Ascending aorta (tissue), 2 donors: ENCODE measurements at places on chromosomes 11 and 22.

DNA sequence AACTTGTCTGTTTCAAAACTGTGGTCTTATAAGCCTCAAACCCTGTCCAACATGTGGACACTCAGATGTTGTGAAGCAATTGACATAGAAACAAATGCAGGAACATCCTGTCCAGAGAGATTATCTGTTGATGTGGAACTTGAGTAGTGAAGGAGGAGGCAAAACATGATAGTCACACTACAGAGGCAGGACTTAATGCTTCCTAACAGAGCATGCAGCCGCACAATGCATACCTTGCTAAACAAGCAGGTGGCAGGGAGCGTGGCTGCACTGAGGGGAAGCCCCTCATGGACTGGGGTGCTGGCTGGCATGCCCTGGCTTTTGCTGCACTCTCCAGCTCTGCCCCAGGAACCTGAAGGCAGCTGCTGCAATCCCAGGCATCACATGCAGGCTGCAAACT lies 5.3 kb downstream of the C22orf39 start:
- peaks cover 39% of the 10 kb centered on the region for H3K36me3 ChIP-seq
- H3K27ac ChIP-seq, result no peak overlapping the region
- DNase-seq, result no peak

GRCh38 chr11:1140642-1141490 lies 16.9 kb upstream of the MUC5AC start:
- H3K36me3 ChIP-seq, result no peaks in the 10 kb centered on the region
- H3K27me3 ChIP-seq, result no peaks in the 10 kb centered on the region
- H3K27ac ChIP-seq, result no peak overlapping the region
- H3K4me3 ChIP-seq, result no peak overlapping the region
- DNase-seq, result no peak

GRCh38 chr11:119103793-119104192 lies 2.1 kb upstream of the DPAGT1 start:
- no peak overlapping the region for H3K4me3 ChIP-seq
- H3K4me1 ChIP-seq, result peaks cover 32% of the 10 kb centered on the region

GRCh38 chr22:48354096-48354495 lies 1473.6 kb downstream of the BRD1 start:
- no peak overlapping the region for H3K4me3 ChIP-seq
- H3K36me3 ChIP-seq, result no peaks in the 10 kb centered on the region
- DNase-seq, result no peak
- H3K27ac ChIP-seq, result no peak overlapping the region
- no peaks in the 10 kb centered on the region for H3K4me1 ChIP-seq

DNA sequence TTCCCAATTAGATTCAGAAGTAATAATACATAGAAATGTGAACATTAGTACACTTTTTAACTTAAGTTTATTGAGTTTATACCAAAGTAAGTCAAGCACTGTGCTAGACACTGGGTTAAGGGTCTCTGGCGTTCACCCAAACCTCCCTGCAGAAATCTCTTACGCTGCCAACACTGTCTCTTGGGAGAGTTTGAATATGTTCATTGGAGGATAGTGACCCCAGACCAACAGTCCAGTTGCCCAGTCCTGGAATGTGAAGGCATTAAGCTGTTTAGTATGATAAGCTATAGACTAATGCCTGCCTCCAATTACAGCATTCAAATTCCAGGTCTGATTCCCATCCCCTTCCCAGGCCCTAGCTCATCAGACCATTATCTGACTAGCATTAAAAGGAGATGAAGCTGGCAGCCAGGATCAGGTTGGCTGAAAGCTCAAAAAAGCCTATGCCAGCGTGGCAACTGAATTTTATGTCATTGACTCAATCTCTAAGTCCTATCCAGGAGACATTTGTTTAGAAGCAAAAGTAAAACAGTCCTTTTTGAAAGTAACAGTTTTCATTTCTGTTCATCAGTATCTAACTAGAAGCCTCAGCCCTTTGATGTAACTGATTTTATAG lies 77.8 kb downstream of the SFI1 start:
- no peak for DNase-seq
- H3K4me3 ChIP-seq, result no peak overlapping the region
- H3K4me1 ChIP-seq, result no peaks in the 10 kb centered on the region
- no peaks in the 10 kb centered on the region for H3K27me3 ChIP-seq
- peaks cover 17% of the 10 kb centered on the region for H3K36me3 ChIP-seq

- peak overlapping the region; percentile 78 for H3K27ac ChIP-seq
- H3K36me3 ChIP-seq, result no peaks in the 10 kb centered on the region
- H3K27me3 ChIP-seq, result no peaks in the 10 kb centered on the region
- H3K4me3 ChIP-seq, result peak overlapping the region; percentile 64
Measured at GRCh38 chr11:68870470-68870869, 28.8 kb upstream of the CPT1A start.

DNA sequence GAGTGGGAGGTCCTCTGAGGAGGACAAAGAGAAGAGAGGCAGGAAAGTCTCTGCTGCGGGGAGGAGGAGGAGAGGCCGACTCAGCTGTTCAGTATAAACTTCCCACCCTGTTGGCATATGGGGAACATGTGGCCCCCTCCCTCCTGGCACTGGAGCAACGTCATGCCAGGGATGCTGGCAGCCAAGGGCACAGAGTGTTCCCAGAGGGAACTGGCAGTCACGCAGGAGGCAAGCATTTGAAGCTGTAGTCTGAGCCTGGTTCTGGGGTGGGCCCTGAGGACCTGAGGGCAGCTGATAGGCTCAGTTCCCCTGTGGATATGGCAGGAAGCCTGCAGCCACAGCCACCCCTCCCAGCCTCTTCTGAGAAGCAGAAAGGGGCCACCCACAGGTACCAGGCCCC lies 67.1 kb upstream of the TSPAN18 start:
- H3K4me3 ChIP-seq, result no peak overlapping the region
- no peaks in the 10 kb centered on the region for H3K27me3 ChIP-seq

DNA sequence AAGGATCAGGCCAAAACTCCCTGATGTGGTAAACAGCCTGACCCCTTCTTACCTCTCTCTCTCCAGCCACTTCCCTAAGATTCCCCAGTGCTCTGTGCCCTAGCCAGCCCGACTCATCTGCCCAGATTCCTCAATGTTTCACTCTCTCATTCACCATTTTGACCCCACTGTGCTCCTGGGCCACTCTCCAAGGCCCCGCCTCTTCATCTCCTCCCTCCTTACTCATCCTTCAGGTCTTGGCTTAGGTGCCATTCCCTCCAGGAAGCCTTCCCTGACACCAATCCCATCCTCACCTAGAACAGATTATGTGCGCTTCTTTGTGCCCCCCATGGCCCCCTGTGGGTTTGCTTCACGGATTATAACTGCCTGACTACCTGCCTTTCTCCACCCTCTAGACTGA lies 13.2 kb downstream of the SLC43A3 start:
- H3K4me1 ChIP-seq, result no peaks in the 10 kb centered on the region
- H3K27me3 ChIP-seq, result no peaks in the 10 kb centered on the region
- H3K4me3 ChIP-seq, result no peak overlapping the region
- peaks cover 80% of the 10 kb centered on the region for H3K36me3 ChIP-seq
- no peak overlapping the region for H3K27ac ChIP-seq
- no peak for DNase-seq

- H3K27me3 ChIP-seq, result no peaks in the 10 kb centered on the region
- H3K4me1 ChIP-seq, result no peaks in the 10 kb centered on the region
- no peak overlapping the region for H3K27ac ChIP-seq
- no peak for DNase-seq
- no peaks in the 10 kb centered on the region for H3K36me3 ChIP-seq
Measured at GRCh38 chr11:128613300-128613995, 26.1 kb upstream of the ETS1 start.

- H3K36me3 ChIP-seq, result peaks cover 54% of the 10 kb centered on the region
- peaks cover 35% of the 10 kb centered on the region for H3K4me1 ChIP-seq
- no peak overlapping the region for H3K4me3 ChIP-seq
- no peaks in the 10 kb centered on the region for H3K27me3 ChIP-seq
- H3K27ac ChIP-seq, result peak overlapping the region; percentile 98
- no peak for DNase-seq
Measured at GRCh38 chr11:12239804-12240371, 129.5 kb downstream of the MICAL2 start.

DNA sequence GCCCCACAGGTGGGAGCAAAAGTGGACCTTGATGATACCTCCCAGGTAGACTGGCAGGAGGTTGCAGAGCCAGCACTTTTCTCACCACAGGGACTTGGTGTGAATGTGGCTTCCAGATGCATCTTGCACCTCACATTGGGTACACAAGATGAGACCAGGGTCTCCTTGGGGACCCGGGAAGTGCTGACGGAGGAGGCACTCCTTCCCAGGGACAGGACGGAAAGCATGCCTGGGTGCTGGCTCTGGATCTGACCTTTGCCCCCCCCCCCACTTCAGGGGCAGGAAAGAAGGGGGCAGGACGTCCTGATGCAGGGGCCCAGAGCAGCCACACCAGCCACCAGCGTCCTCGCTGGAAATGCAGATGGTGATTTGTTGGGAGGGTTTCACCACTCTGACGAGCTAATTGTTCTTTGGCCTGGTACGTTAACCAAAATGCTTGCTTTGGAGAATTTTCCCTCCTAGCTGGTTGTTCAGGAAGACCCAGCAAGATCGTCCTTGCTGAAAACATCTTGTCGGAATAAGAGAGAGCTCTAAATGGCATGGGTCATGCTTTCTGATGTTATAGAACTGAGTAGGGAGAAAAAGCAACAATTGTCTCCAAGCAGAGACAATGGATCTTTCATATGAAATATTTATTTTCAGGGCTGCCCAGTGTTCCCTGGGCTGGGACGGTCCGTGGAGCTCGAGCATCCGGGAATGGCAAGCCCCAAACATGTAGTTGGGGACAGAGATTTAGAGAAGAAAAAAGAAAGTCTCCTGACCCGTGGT lies 74.4 kb upstream of the PPARA start:
- peak; percentile 8 for DNase-seq
- peak overlapping the region; percentile 80 for H3K4me3 ChIP-seq
- peaks cover 15% of the 10 kb centered on the region for H3K4me1 ChIP-seq
- no peaks in the 10 kb centered on the region for H3K36me3 ChIP-seq
- H3K27ac ChIP-seq, result peak overlapping the region; percentile 100
- no peaks in the 10 kb centered on the region for H3K27me3 ChIP-seq

- peak overlapping the region; percentile 87 for H3K27ac ChIP-seq
- peaks cover 80% of the 10 kb centered on the region for H3K4me1 ChIP-seq
- no peak overlapping the region for H3K4me3 ChIP-seq
- peak; percentile 92 for DNase-seq
- H3K27me3 ChIP-seq, result no peaks in the 10 kb centered on the region
Measured at GRCh38 chr11:35166369-35167360, 27.7 kb downstream of the CD44 start.

DNA sequence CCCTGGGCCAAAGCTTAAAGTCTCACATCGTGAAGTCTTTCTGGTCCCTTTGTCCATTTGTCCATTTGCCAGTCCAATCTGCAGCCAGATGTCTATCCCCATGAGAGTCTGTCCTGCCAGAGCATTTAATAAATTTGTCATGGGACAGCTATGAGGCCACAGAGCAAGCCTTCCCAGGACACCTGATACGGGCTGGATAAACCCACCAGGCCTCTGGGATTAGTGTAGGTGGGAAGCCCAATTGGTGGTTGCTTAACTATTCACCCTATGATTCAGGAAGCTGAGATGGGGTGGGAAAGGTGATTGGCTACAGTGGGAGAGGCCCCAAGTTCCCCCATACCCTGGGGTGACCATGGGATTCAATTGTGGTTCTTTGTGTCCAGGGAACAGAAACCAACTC lies 39.9 kb downstream of the MYEOV start:
- no peak overlapping the region for H3K4me3 ChIP-seq
- H3K4me1 ChIP-seq, result no peaks in the 10 kb centered on the region
- no peak overlapping the region for H3K27ac ChIP-seq
- peak; percentile 33 for DNase-seq
- H3K36me3 ChIP-seq, result no peaks in the 10 kb centered on the region

- no peak overlapping the region for H3K27ac ChIP-seq
- no peaks in the 10 kb centered on the region for H3K4me1 ChIP-seq
- no peak overlapping the region for H3K4me3 ChIP-seq
- H3K36me3 ChIP-seq, result peaks cover 3% of the 10 kb centered on the region
Measured at GRCh38 chr22:33757041-33757801, 163.1 kb downstream of the LARGE1 start.

GRCh38 chr11:46729110-46730027 lies 10.4 kb downstream of the F2 start:
- no peaks in the 10 kb centered on the region for H3K27me3 ChIP-seq
- DNase-seq, result no peak
- no peak overlapping the region for H3K4me3 ChIP-seq
- no peaks in the 10 kb centered on the region for H3K36me3 ChIP-seq
- H3K27ac ChIP-seq, result no peak overlapping the region

- H3K4me1 ChIP-seq, result no peaks in the 10 kb centered on the region
- H3K36me3 ChIP-seq, result peaks cover 1% of the 10 kb centered on the region
- H3K27ac ChIP-seq, result no peak overlapping the region
- H3K4me3 ChIP-seq, result no peak overlapping the region
Measured at GRCh38 chr22:40383905-40384304, 13.5 kb downstream of the SGSM3 start.

GRCh38 chr11:65160643-65161042 lies 9.4 kb upstream of the SPDYC start:
- no peaks in the 10 kb centered on the region for H3K36me3 ChIP-seq
- H3K4me3 ChIP-seq, result no peak overlapping the region
- H3K4me1 ChIP-seq, result no peaks in the 10 kb centered on the region
- H3K27me3 ChIP-seq, result no peaks in the 10 kb centered on the region
- H3K27ac ChIP-seq, result no peak overlapping the region
- no peak for DNase-seq

DNA sequence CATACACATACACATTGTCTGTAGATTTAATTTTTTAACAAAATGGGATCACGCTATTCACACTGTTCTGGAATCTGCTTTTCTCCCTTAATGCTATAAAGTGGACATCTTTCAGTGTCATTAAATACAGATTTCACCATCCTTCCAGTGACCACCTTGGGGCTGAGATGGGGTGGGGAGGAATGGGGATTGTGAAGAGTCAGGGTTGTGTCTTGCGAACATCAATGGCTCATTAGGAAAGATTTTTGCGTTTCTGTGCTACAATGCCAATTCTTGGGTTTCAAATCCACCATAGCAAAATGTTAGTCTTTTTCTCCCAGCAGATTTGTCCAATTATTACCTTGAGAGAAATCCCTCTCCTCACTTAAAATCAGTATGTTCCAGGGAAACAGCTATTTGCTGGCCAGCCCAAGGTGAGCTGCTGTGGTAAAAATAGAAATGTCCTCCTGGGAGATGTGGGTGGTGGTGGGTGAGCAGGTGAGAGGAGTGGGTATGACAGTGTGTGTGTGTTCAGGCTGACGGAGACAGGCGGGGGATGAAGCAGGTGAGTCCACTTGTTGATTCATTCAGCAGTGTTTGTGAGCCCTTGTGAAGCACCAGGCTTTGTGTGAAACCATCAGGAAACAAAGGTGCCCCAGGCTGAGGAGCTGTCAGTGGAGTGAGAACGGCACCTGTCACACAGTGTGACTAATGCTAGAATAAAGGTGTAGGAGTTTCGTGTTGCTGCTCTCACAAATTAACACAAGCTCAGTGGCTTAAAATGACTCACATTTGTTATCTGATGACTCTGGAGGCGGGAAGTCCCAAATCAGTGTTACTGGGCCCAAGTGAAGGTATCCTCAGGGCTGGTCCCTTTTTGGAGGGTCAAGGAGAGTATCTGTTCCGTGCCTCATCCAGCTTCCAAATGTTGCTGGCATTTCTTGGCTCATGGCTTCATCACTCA lies 1.7 kb upstream of the CBX6 start:
- H3K4me3 ChIP-seq, result peak overlapping the region; percentile 70
- H3K27me3 ChIP-seq, result no peaks in the 10 kb centered on the region
- H3K27ac ChIP-seq, result peak overlapping the region; percentile 96
- H3K4me1 ChIP-seq, result peaks cover 21% of the 10 kb centered on the region
